Hematopoietic multipotent progenitor cell treated with erythropoietin and hydrocortisone succinate and interleukin-3 and kit ligand, for 4 days (in vitro differentiated cells): ENCODE measurements at places on chromosomes 16 and 17.

- DNase-seq, result no peak
Observed at GRCh38 chr16:5333991-5334390, 236.4 kb upstream of the EEF2KMT start.

DNA sequence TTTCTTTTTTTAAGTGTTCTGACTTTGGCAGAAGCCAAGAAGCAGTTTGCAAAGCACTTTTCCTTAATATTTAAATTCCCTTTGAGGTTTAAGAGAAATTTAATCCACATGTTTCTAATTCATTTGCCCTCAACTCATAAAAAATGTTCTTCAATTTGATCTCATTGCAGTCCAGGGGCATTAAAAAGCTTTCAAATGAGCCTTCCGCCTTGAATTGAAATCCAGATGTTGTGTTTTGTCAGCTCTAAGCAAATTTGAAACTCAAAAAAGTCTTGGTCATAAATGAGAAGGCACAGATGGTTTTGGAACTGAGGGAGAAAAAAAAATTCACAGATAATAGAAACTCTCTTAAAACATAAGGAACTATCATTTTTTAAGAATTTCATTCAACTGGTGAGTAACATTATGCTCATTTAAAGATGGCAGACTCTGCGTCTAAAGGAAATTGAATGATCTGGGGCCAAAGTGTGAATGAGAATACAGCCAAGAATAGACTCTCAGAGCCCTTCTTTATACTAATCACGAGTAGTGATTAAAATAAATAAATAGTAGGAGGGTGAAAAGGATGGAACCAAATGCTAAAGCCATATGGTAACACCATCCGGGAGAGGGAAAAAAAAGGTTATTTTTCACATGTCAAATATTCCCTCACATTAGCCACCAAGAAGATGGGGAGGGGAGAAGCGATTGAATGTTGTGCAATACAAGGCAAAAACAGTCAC lies 1304.7 kb downstream of the CDH8 start:
- no peak for DNase-seq

- DNase-seq, result peak; percentile 93
Observed at GRCh38 chr16:14658063-14658462, 25.3 kb downstream of the BFAR start.

DNA sequence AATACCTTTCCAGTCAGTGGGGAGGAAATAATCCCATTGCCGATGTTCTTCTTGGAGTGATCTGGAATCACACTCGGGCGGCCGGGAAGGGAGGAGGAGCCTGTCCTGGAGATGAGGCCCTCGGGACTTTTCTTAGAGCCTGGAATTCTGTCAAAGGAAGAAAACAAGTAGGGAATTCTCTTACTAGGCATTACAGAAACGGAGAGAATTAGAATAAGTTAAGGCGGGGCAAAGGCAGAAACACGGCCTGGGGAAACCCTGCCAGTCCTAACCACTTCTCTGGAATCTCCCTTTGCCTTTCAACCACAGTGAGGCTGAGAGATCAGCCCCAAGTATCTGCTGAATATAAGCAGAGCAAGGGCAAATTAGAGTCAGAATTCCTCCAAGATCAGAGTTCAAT lies 27.8 kb downstream of the USP36 start:
- no peak for DNase-seq

DNA sequence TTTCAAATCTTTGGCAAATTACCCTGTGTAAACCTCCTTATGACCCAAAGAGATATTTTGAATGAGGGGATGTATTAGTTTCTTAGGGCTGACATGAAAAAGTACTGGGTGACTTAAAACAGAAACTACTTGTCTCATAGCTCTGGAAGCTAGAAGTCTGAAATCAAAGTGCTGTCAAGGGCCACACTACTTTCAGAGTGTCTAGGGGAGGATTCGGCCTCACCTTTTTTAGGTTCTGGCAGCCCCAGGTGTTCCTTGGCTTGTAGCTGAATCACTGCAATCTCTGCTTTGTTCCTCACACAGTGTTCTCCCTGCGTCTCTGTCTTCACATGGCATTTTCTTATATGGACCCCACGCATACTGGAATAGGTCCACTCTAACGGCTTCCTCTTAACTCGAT lies 322.2 kb downstream of the CDH13 start:
- no peak for DNase-seq

- DNase-seq, result no peak
Observed at GRCh38 chr16:576823-577201, 7.0 kb downstream of the PIGQ start.

- DNase-seq, result peak; percentile 21
Observed at GRCh38 chr16:47787696-47788095, 326.6 kb downstream of the PHKB start.

- DNase-seq, result no peak
Observed at GRCh38 chr17:64155129-64155528, 25.2 kb upstream of the ERN1 start.

- DNase-seq, result peak; percentile 33
Observed at GRCh38 chr17:46108550-46109110, 84.6 kb downstream of the KANSL1 start.

GRCh38 chr16:86993426-86994110 lies 323.6 kb downstream of the C16orf95 start:
- no peak for DNase-seq

GRCh38 chr17:82830249-82830661 lies 9.6 kb downstream of the ZNF750 start:
- no peak for DNase-seq

DNA sequence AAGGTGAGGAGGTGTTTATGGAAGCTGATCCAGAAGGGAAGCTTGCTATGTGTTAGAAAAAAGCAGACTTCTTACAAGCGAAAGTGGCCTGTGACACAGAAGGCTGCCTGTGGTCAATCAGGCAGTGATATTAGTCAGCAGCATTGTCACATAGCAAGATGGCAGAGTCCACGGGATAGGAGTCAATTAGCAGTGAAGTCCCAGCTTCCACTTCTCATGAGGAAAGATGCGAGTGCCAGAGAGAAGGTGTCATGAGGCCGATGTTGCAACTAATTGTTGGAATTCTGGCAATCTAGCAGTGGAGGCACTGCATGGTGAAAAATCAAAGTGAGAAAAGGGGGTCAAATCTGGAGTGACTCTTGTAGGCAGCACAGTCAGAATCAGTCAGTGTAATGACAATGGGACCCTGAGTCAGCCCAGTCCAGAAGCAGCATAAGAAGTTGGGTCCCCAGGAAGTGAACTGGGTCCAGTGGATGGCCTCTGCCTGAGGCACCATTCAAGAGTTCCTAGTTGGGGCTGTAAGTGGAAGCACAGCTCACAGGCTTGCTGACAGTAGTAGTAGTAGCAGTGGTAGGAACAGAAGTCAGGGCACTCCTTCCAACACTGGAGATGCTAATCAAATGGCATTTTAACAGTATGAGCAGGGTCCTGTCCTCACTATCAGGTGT lies 85.1 kb downstream of the TNFRSF13B start:
- no peak for DNase-seq

- DNase-seq, result no peak
Observed at GRCh38 chr16:73000020-73000906, 47.7 kb downstream of the ZFHX3 start.

DNA sequence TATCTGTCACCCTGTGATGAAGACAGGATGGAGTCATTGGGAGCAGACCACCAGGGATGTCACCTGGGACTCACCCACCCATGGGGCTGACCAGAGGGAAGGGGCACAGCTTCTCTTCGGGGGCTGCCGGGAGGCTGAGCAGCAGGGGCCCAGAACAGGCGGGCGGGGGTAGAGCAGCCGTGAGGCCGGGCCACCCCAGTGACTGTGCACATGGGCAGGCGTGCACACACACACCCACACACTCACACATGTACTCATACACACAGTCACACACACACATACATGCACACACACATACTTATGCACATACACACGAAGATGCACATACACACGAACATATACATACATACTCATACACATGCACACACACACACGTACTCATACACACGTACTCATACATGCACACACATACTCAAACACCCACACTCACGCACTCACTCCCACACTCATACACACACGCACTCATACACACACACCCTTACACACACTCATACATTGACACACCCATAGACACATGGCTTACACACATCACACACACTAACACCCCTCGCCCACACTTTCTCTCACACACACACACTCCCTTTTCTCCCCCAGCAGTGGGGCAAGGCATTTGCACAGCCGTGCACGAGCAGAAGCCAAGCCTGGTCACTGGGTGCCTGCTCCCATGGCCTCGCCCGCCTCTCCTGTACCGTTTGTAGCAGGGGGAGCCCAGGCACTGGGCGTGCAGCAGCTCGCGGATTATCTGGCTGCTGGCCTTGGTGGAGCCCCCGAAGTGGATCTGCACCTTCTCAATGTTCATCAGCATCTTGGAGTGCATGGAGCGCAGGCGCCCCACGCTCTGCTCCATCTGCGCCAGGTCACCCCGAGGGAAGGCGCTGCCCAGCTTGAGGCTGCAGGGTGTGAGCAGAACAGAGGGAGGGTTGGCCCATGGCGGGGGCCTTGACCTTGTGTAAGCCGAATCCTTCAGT lies 12.4 kb downstream of the UBALD2 start:
- no peak for DNase-seq

GRCh38 chr16:1141716-1142115 lies 11.2 kb upstream of the CACNA1H start:
- no peak for DNase-seq

DNA sequence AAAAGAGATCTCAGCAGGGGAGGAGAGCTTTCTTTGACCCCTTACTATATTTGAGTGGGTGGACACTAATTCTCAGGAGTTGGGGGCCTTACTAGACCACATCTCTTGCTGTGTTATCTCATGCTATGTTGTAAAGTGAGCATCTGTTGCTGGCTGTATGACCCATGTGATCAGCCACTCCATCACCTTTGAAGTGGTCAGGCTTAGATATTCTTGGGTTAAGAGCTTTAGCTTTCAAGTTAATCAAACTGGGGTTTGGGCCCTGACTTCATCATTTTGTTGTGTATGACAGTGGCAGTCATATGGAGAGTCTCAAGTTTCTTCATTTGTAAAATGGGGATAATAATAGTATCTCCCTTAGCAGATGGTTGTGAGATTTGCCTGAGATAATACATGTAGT lies 201.1 kb downstream of the FTO start:
- no peak for DNase-seq

GRCh38 chr16:55323637-55324271 lies at the start of gene IRX6:
Gene IRX6 (plus strand): TSS chr16:55324203. CDS start chr16:55325092, 889 bp downstream.
- DNase-seq, result no peak

- DNase-seq, result no peak
Observed at GRCh38 chr17:29299031-29299430, 5.1 kb upstream of the NUFIP2 start.

- DNase-seq, result peak; percentile 96
Observed at GRCh38 chr16:21260870-21261791, 17.0 kb downstream of the CRYM start.

DNA sequence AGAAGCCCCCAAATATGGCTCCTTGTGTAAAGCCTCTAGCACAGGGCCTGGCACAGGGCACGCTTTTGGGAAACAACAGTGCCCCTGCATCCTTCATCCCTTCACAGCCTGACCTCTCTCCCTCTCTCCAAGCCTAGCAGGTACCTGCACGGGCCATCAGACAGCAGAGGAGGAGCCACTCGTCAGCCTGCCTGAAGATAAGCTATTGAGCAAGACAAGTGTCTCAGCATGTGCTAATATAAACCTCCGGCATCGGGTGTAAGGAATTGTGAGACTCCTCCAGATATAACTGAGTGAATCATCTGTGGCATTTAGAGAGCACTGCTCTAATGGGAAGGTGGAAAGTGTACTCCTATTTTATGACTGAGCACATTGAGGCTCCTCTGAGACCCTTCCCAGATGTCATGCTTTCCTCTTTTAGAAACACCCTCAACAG lies 38.3 kb downstream of the TBX4 start:
- DNase-seq, result no peak

GRCh38 chr17:66364508-66364907 lies 62.1 kb downstream of the PRKCA start:
- no peak for DNase-seq

DNA sequence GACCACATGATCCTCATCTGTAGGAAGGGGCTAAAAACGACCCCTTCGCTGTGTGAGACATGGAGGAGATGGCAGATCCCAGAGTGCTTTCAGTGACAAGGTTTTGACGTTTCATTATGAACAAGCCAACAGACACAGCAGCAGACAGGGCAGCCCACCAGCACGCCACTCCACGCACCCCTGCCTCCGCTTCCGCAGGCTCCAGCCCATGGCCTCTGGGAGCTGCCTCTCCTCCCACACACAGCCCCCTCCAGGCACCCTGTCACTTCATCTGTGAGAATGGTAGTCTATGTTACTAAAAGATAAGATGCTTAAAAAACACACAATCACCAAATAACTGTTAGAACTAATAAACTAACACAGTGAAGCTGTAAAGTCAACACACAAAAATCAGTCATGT lies 12.3 kb upstream of the ADCY7 start:
- DNase-seq, result peak; percentile 63

GRCh38 chr16:77470851-77471250 lies 36.0 kb upstream of the ADAMTS18 start:
- no peak for DNase-seq

DNA sequence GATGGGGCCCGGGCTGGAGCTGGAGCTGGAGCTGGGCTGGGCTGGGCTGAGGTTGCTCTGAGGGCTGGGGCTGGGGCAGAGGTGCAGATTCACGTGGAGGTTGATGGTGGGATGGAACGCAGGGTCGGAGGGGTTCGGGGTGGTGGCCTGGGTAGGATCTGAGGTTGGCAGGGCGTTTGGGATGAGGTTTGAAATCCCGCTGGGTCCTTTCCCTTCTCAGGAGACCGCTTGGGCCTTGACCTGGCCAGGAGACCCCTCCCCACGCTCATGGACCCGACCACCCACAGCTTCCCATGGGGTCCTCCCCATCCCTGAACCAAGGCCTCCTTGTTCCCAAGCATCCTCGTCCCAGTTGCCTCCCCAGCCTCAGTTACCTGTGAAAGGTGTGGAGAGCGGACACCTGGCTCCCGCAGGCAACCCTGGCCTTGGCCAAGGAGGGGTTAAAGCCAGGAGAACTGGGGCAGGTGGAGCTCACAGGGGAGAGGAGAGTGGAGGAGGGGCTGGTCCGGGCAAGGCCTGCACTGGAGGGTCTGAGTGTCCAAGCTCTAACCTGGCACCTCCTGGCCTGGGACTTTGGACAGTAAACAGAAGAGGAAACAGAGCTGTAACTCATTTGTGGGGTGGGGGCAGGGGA lies at the start of gene ASGR2:
Gene ASGR2, minus strand, starts transcription at position 582 of the 634 bp plus-strand sequence. CDS start 582 bp downstream, outside the sequence.
- DNase-seq, result no peak

GRCh38 chr17:44914148-44914547 lies 1.2 kb downstream of the GFAP start:
- peak; percentile 34 for DNase-seq

GRCh38 chr16:28283798-28284577 lies 8.3 kb upstream of the SBK1 start:
- DNase-seq, result no peak

DNA sequence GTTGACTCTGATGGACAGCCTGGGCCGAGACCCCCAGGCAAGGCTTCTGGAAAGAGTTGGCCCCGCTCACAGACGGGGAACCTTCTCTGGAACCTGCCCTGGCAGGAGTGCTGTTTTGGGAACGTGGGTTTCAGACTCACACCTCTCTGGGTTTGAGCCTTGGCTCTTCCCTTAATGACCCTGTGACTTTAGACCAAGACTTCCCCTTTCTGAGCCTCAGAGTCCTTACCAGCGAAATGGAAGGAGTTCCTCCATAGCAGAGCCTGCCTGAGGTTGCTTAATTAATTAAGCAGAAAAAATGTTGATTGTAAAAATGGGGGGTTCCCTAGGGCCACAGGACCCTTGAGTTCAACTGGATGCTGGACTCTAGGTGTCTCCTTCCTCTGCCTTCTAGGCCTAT lies 408.2 kb downstream of the SEC14L1 start:
- peak; percentile 80 for DNase-seq
